Stimulated activated CD8-positive, alpha-beta memory T cell treated with anti-CD3 and anti-CD28 coated beads, Interleukin-4, amount 100 ng/mL, for 24 hours (primary cell): ENCODE measurements at places on chromosomes 3 and 15.

- no peak for DNase-seq
Measured at GRCh38 chr3:195203606-195204005, 67.4 kb downstream of the XXYLT1 start.

DNA sequence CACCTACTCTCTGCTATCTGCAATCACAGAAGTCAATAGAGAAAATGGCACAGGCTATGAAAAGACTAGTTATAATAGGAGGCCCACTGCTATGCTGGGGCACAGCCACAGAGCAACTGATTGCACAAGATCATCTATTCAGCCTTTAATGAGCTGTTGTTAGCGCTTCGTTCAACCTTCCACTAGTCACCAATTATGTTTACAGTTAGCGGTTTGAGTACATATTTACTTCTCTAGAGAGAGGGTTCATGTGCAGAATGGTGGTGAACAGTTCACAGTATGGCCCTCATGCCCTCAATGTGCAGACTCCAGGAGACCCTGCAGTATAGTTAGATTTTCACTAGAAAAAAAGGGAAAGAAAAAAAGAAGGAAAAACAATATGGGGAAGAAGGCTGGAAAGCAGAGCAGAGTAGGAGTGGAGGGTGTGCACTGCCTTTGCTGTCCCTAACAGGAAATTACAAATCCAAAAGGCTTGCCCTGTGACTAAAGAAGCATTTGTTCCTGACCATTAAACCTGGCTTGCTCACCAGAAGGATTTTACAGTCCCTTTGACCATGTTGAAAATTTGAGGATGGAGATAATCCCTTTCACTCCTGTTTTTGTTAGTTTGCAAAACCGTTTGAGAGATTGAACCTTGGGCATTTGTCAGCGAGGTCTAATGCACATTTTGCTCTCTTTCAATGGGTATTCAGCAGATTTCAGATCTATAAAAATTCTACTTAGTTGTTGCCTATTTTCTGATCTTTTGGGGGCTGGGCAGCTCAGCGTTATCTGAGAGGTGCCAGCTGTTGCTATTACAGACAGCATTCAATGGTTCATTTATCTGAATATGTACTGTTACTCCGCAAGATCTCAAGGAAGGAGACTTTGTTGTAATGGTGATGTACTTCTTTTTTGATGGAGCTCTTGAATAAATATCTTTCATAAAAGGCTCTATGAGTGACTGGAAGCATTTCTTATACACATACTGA, 296.1 kb downstream of the LSAMP start:
- no peak for DNase-seq

DNA sequence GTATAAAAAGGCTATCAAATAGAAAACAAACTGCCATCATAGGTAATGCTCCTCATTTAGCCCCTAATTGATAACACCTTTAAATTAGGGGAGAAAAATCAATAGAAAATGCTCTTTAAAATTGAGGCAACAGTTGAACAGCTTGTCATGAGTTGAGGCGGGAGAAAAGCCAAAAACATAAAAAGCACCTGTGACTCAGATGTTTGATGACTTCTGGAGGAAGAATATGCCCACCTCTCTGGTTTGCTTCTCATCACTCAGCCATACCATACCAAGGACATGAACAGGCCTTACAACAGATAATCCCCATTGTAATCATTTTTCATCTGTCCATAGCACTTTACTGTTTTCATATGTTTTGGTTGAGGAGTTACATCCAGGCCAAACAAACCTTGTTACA, 246.0 kb downstream of the MYRIP start:
- DNase-seq, result no peak

DNA sequence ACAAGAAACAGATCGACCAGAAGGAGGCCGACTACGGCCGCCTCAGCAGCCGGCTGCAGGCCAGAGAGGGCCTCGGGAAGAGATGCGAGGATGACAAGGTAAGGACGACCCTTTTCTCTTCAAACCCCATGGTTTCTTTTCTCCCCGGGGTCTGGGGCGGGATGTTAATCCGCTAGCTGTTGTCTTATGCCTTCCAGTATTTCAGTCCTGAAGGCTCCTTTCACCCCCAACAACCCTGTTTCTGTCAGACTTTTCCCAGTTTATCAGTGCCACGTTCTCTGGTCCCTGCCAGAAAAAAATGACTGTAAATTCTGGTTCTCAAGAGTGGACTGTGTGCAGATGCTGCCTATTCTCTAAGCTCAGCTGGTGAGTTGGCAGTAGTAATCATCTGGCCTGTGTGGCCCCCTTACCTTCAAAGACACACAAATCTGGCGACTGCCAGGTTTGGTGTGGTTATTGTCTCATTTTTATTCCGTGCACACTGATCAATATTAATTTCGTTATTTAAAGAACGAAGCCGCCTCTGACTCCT, 806 bp downstream of the GOLM2 start:
- DNase-seq, result no peak

GRCh38 chr3:179476215-179476614, 24.9 kb upstream of the GNB4 start:
- DNase-seq, result no peak

- no peak for DNase-seq
Measured at GRCh38 chr3:113952921-113953320, 5.1 kb downstream of the ZDHHC23 start.

- no peak for DNase-seq
Measured at GRCh38 chr3:178480274-178480673, 56.0 kb upstream of the KCNMB2 start.

GRCh38 chr3:57768595-57768994, 12.5 kb downstream of the SLMAP start:
- DNase-seq, result no peak

- no peak for DNase-seq
Measured at GRCh38 chr3:12476238-12476897, 7.9 kb upstream of the TSEN2 start.

GRCh38 chr3:158727206-158728060, 4.8 kb downstream of the RARRES1 start:
- no peak for DNase-seq

DNA sequence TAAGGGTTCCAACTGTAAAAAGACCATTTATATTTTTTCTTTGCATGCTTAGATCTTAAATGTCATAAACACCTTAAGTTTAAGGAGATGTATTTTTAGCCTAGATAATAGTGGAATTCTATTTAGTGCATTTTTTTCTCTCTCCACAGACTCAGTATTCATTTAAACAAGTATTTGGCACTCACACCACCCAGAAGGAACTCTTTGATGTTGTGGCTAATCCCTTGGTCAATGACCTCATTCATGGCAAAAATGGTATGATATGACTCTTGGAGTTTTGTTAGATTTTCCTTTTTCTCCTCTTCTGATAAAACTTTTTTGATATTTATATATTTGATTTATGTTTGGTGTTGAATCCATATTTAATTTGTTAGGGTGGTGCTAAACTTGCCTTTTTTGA, 7.3 kb downstream of the KIF23 start:
- DNase-seq, result no peak

- no peak for DNase-seq
Measured at GRCh38 chr3:109874896-109875708, 537.8 kb upstream of the DPPA4 start.

- no peak for DNase-seq
Measured at GRCh38 chr3:11907667-11908660, 61.3 kb upstream of the TAMM41 start.

DNA sequence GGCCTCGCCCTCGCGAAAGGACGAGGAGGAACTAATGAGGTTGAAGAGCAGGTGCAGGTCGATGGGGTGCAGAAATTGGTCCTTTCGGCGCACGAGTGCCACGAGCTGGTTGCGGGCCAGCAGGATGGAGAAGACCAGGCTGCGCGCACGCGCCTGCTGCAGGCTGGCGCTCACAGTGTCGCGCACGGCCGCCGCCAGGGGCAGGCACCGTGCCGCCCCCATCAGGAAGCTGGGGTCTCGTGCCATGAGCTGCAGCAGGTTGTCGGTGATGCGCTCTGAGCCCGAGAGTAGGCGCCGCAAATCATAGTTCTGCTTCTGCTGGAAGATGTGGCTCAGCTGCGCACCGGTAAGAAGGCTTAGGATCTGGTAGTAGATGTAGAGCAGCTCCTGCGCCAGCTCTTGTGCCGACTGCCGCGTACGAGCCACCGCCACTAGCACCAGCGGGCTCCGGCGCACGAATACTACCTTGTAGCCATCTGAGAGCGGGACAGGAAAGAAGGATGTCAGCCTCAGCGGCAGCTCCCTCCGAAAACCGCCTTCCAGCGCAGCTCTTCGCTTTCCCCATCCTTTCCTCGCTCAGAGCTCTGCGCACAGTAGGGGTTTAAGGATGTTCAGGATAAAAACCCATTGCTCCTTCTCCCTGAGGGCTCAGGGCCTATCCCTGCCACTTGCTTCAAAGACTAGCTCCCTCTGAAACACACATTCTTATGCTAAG, 6.9 kb upstream of the MST1R start:
- DNase-seq, result no peak

DNA sequence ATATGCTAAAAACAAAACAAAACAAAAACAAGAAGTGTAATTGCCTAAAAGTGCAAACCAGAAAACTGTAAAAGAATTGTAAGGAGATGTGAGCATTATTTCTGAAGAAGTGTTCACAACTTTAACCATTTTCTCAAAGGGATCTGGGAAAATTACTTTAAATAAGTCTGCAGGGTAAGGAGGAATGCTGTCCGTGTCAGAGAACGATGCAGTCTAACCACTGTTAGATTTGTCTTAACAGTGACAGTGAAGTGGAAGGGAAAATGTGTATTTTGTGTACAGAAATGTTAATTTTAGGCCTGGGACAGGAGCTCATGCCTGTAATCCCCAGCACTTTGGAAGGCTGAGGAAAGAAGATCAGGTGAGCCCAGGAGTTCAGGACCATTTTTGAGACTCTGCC, 95.7 kb downstream of the DLG1 start:
- no peak for DNase-seq

GRCh38 chr3:462851-463250, 266.3 kb downstream of the CHL1 start:
- DNase-seq, result no peak

- DNase-seq, result no peak
Measured at GRCh38 chr3:188067932-188068331, 86.0 kb upstream of the LPP start.

GRCh38 chr3:71303627-71304200, 279.8 kb downstream of the FOXP1 start:
- DNase-seq, result no peak

- no peak for DNase-seq
Measured at GRCh38 chr3:113507501-113508067, 7.4 kb downstream of the SPICE1 start.

GRCh38 chr3:13653631-13654279, 104.8 kb downstream of the FBLN2 start:
- DNase-seq, result no peak

GRCh38 chr3:133262333-133262732, 137.5 kb upstream of the BFSP2 start:
- DNase-seq, result no peak

- DNase-seq, result no peak
Measured at GRCh38 chr3:70028361-70028760, 28.8 kb downstream of the SAMMSON start.

- DNase-seq, result no peak
Measured at GRCh38 chr15:67907184-67907723, 67.4 kb upstream of the RNU6-1 start.

DNA sequence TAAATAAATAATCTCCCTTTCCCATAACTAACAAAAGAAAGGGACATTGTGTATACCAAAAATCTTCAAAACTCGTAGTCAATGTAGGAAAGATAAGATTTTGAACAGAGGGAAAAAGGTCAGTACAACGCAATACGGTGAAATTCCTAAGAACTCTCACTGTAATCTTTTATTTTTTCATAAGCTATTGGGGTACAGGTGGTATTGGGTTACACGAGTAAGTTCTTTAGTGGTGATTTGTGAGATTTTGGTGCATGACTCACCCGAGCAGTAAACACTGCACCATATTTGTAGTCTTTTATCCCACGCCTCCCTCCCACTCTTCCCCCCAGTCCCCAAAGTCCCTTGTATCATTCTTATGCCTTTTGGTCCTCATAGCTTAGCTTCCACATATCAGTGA, 718.0 kb downstream of the TBL1XR1 start:
- DNase-seq, result no peak

GRCh38 chr3:55649554-55649953, 162.4 kb upstream of the WNT5A start:
- no peak for DNase-seq

DNA sequence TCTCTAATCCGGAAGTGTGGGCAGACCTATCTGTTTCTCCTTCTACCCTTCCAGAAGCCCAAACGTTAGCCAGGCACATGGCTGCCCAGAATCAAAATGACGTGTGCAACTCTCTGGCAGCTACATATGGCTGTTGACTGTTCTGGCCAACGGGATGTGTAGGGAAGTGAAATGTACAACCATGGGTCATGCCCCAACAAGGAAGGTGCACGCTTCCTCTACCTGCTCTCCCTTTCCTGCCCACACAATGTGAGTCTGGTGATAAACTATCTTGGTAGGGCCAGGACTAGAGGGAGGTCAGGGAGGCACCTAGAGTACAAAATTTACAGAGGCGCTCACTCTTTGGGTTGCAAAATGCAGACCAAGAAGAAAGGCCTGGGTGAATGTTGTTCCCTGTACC, 495.9 kb upstream of the PROK2 start:
- DNase-seq, result no peak

GRCh38 chr3:4693620-4694019, 200.5 kb downstream of the ITPR1 start:
- DNase-seq, result no peak

- no peak for DNase-seq
Measured at GRCh38 chr3:30673425-30674341, 67.3 kb downstream of the TGFBR2 start.

DNA sequence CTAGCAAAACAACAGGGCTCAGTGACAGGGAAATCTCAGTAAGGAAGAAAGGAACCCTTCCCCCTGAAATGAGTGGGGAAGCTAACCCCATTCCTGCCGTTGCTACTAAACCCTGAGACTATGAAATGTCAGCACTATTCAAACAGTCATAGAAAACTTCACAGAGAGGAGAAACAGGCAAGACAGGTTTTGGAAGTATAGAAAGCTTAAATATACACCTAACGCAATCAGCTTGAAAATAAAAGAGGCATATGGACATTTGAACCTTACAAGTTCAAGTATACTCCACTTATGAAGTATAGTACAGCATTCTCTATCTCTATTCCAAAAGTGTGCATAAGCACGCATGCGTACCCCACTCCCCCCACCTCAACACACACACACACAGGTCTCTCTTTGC, 17.6 kb upstream of the FRMD4B start:
- no peak for DNase-seq

DNA sequence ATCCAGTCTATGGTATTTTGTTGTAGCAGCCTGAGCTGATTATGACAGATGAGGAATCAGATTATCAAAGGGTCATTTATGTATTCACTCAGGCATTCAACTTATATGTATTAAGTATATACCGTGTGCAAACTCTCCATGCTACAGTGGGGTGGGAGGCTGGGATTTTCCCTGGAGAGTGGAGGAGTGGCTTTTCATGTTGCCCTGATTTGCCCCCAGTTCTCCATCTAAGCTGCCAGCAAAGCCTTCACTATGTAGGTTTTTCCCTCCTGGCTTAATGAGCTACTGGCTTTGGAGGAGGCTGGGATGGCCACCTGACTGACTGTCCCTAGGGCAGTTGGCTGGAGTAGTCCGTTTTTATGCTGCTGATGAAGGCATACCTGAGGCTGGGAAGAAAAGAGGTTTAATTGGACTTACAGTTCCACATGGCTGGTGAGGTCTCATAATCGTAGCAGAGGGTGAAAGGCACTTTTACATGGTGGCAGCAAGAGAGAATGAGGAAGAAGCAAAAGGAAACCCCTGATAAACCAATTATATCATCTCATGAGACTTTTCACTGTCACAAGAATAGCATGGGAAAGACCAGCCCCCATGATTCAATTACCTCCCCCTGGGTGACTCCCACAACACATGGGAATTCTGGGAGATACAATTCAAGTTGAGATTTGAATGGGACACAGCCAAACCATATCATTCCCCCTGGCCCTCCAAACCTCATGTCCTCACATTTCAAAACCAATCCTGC, 253.9 kb downstream of the RPLP1 start:
- DNase-seq, result no peak
